Ovary (tissue), 10 donors: ENCODE measurements at places on chromosomes 13 and 19. TPM values are rescaled to one million over a fixed set of nuclear protein-coding genes. Genes with fewer than 3 reads are reported as not detected.

DNA sequence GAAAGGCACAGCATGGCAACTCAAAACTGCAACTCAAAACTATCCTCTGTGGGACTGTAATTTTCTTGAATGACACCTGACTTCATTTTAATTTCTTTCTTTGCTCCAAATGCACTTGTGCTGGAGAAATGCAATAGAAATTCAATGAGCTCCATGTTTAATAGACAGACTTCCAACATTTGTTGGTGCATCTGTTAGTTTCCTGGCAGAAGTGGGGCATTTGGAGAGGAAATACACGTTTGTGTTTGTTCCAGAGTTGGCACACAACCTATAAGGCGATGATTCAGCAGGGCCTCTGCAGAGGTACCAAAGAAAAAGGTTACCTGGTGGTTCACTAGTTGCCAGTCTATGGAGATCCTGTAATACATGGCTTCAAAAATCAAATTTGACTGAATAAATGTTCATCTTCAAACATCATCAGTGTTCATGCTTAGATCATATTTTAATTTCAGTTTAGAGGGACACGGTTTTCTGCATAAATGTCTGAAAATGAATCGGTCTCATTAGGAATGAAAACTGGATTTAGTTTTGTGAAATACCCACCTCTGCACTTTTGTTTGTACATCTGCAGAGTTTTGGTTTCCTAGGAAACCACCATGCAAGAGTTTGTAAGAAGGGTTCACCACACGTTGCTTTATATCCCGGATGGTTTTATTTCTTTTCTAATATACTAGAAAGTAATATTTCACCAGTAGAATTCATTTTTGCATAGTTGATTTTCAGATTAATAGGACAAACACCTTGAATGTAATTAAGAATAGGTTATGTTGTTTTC lies 21.8 kb upstream of the OBI1 start:
- H3K27me3 ChIP-seq = no peaks in the 10 kb centered on the region
- H3K36me3 ChIP-seq = no peaks in the 10 kb centered on the region
- no peak for DNase-seq
- no peaks in the 10 kb centered on the region for H3K4me1 ChIP-seq
- H3K4me3 ChIP-seq = no peak overlapping the region

- no peaks in the 10 kb centered on the region for H3K4me1 ChIP-seq
- DNase-seq = no peak
- H3K36me3 ChIP-seq = no peaks in the 10 kb centered on the region
- H3K27ac ChIP-seq = no peak overlapping the region
- H3K4me3 ChIP-seq = peak overlapping the region; percentile 10
These were observed 386 bp downstream of the VAV1 start for GRCh38 chr19:6772866-6773322.

- no peak for DNase-seq
- H3K27ac ChIP-seq = no peak overlapping the region
- no peaks in the 10 kb centered on the region for H3K36me3 ChIP-seq
- no peaks in the 10 kb centered on the region for H3K27me3 ChIP-seq
These were observed 60.9 kb upstream of the RANBP3 start for GRCh38 chr19:6038634-6039405.

DNA sequence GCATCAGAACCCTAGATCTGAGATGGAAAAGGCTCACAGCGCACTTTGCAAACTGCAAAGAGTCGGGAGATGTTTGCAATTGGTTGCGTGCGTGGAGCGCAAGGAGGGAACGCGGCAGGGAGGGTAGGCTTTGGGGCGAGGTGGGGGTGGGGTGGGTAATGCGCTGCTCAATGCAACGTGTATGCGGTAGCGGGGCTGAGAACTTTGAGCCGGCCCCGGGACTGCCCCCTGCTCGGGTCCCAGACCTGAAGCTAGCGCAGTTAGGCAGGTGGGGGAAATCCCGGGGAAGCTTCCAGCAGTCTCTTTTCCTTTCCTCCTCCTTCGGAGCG lies 971 bp downstream of the FOSB start:
- peak overlapping the region; percentile 95 for H3K27ac ChIP-seq
- peaks cover 12% of the 10 kb centered on the region for H3K4me1 ChIP-seq
- no peak for DNase-seq
- no peaks in the 10 kb centered on the region for H3K36me3 ChIP-seq
- H3K4me3 ChIP-seq = peak overlapping the region; percentile 53
- H3K27me3 ChIP-seq = no peaks in the 10 kb centered on the region

DNA sequence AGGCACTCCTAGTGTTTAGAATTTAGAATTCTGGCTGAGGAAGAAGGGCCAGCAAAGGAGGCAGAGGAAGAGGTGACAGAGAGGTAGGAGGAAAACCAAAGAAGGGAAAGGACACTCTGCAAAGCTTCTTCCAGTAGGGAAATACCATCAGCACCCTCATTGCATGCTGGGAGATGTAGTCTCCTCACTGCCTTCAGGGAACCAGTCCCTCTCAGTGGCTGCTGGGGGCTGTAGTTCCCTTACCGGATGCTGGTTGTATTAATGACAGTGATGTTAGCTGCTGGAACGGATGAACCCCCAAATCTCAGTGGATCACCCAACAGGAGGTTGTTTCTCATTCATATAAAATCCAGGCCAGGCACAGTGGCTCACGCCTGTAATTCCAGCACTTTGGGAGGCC lies 10.1 kb downstream of the GRIN2D start:
- H3K36me3 ChIP-seq = no peaks in the 10 kb centered on the region
- no peak overlapping the region for H3K27ac ChIP-seq
- no peaks in the 10 kb centered on the region for H3K27me3 ChIP-seq
- DNase-seq = no peak

DNA sequence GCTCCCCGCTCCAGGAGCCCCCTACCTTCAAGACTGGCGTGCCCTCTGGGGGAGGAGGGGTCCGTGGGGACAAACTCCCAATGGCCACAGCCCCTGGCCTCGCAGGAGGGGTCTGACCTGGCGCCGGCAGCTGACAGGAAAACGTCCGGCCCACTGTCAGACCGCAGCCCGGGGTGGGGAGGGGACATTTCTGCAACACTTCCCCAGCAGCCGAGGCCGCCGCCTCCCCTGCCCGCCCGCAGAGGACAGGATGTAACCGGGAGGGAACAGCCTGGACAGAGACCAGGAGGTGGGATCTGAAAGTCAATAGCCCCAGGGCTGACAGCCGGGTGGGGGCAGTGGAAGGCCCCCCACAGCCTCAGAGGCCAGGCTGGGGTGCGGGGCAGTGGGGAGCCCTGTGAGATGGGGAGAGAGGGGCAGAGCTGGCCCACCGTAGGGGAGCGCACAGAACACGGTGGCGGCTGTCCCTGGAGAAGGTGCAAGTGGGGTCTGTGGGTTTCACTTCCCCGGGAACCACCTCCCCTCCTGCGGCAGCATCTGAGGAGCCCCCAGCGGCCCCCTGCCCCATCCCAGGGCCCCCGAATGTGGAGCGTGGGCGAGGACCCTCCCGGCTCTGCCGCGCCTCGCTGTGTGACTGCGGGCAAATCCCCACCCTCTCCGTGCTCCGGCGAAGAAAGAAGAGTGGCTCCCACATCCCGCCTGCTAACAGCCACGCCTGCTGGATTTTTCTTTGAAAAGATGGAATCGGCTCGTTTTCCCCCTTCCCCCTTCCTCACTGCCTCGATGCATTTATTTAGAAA lies at the start of gene PEAK3:
Gene PEAK3, minus strand, starts transcription at position 114 of the 800 bp plus-strand sequence. CDS start 1,244 bp downstream, outside the sequence.
- H3K27me3 ChIP-seq = no peaks in the 10 kb centered on the region
- DNase-seq = peak; percentile 73
- no peaks in the 10 kb centered on the region for H3K36me3 ChIP-seq
- peak within 1 kb of the TSS; percentile 24 for H3K4me3 ChIP-seq
- H3K4me1 ChIP-seq = peaks cover 6% of the 10 kb centered on the region

- H3K4me1 ChIP-seq = no peaks in the 10 kb centered on the region
- H3K4me3 ChIP-seq = no peak overlapping the region
- H3K27me3 ChIP-seq = no peaks in the 10 kb centered on the region
- DNase-seq = no peak
These were observed 407.6 kb downstream of the TSHZ3 start for GRCh38 chr19:30941591-30941990.

DNA sequence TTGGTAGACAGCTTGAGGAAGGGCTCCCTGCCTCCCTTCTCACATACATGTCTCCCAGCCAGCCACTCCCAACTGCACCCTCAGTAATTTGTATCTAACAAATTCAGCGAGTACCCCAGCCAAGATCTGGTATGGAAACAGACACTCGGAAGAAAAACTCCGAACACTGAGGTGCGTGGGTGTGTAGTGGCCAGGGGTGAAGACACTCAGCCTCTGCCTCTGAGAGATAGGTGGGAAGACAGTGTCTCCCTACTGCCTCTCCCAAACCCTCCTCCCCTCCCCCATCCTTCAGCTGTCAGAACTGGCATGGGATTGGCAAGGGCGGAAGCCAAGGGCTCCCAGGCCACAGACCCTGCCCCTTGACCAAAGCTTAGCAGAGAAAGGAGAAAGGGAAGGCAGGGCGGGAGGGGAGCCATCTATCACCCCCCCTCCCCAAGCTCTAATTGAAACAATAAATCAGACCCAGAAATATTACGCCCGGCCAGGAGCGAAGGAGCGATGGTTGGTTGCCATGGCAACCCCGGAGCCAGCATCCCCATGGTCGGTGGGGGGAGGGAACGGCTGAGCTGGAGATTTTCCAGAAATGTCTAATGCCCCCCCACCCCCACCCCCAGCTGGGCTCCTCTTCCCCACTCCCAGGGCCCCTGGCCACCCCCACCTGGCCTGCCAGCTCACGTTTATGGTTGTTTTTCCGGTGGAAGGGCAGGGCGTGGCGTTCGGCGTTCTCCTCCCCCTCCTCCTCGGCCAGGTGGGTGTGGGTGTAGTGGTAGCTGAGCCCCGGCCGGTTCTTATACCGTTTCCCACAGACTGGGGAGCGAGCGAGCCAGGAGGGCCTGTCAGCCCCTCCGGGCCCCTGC lies 7.0 kb downstream of the DPF1 start:
- H3K36me3 ChIP-seq = no peaks in the 10 kb centered on the region
- no peaks in the 10 kb centered on the region for H3K27me3 ChIP-seq
- H3K4me1 ChIP-seq = no peaks in the 10 kb centered on the region
- no peak for DNase-seq

DNA sequence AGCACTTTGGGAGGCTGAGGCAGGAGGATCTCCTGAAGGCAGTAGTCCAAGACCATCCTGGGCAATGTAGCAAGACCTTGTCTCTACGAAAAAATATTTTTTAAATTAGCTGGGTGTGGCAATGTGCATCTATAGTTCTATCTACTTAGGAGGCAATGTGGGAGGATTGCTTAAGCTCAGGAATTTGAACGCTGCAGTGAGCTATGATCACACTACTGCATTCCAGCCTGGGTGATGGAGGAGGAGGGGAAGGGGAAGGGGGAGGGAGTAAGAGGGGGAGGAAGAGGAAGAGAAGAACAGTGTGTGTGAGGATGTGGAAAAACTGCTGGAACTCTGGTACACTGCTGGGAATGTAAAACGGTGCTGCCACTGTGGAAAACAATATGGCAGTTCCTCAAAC lies 9.2 kb upstream of the CLIP3 start:
- H3K4me1 ChIP-seq = peaks cover 2% of the 10 kb centered on the region
- no peaks in the 10 kb centered on the region for H3K36me3 ChIP-seq
- H3K27ac ChIP-seq = no peak overlapping the region
- H3K4me3 ChIP-seq = no peak overlapping the region
- DNase-seq = no peak

DNA sequence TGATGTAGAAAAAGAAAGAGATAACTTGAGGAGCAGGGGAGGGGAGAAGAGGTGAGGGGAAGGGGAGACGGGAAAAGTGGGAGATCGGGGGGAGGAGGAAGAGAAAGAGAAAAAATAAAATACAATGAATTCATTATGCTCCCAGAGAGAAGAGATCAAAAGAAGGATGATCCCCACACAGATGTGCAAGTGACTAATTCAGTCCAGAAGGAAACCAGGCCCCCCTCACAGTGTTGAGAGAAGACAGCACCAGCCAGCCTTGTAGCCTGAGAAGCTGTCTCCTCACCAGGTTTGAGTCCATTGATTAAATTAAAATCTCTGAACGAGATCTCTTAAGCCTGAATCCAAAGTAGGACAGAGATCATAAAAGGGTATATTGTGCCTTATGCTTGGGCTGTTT lies 333.7 kb upstream of the NBEA start:
- no peaks in the 10 kb centered on the region for H3K36me3 ChIP-seq
- H3K4me3 ChIP-seq = no peak overlapping the region
- DNase-seq = no peak
- H3K27me3 ChIP-seq = no peaks in the 10 kb centered on the region

DNA sequence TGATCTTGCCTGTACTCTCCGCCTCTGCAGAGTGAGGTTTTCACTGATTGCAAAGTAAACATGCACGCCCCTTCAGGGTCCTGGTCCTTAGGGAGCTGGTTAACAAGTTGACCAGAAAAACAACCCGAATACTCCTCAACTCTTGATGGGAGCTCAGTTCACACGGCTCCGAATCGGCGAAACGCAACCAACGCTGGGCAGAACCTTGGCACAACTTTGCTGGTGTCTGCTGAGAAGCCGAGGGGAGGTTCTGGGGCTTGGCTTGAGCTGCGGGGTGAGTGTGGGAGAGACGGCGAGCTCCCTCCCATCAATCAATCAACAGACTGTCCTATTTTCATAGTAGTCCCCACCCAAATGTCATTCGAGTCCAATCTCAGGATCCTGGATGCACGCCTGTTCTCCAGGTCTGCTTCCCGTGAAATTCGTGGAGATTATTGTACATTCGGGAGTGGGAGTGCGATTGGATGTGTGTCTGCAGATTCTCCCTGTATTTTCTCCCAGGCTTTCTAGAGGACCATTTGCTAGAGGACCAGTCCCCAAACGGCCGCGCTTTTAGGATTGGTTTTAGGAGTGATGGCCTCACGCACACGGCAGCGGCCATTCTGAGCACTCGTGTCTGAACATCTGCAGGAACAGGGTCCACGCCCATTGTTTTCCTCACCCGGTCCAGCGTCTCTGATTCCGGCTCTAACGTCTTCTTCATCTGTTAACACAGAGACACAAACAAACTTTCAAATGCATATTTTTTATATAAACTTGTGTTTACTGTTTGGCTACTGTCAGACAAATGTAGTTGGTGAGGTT lies 51.6 kb upstream of the F7 start:
- H3K4me3 ChIP-seq = no peak overlapping the region
- DNase-seq = peak; percentile 4
- H3K36me3 ChIP-seq = no peaks in the 10 kb centered on the region
- H3K27me3 ChIP-seq = no peaks in the 10 kb centered on the region

DNA sequence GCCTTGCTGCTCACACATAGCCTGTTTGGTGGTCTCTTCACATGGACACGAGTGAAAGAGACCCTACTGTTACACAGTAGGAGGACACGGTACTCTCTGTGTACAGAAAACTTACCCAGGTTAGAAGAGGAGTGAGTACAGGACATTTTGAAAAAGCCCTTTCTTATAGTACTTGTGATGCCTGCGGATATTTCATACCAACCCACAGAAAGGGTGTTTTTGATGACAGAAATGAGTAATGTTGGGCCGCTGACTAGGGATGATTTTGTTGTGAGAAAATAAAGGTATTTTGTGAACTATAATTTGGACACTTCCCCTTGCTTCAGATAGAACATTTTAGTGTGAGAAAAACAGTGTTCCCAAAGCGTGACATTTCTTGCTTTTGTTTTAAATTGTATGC lies 18.2 kb downstream of the NUDT15 start:
- no peaks in the 10 kb centered on the region for H3K27me3 ChIP-seq
- no peak overlapping the region for H3K27ac ChIP-seq
- H3K4me1 ChIP-seq = no peaks in the 10 kb centered on the region
- H3K4me3 ChIP-seq = no peak overlapping the region

GRCh38 chr13:21882766-21883165 lies 211.9 kb downstream of the FGF9 start:
- H3K27ac ChIP-seq = no peak overlapping the region
- H3K27me3 ChIP-seq = no peaks in the 10 kb centered on the region
- H3K36me3 ChIP-seq = no peaks in the 10 kb centered on the region
- no peaks in the 10 kb centered on the region for H3K4me1 ChIP-seq
- no peak for DNase-seq
- H3K4me3 ChIP-seq = no peak overlapping the region

C19orf85 gene
- total RNA-seq = not detected

CBLC gene
- total RNA-seq = 4.2 TPM

RYR1 gene
- total RNA-seq = 2.3 TPM

ZNF729 gene
- total RNA-seq = not detected

LDLR gene
- total RNA-seq = 179 TPM
